ENCODE measurements at places on chromosomes 3 and 15. TPM values are rescaled to one million over a fixed set of nuclear protein-coding genes. Genes with fewer than 3 reads are reported as not detected.

- no peak for DNase-seq
Observed at GRCh38 chr3:107488942-107489341, 33.8 kb upstream of the BBX start.

DNA sequence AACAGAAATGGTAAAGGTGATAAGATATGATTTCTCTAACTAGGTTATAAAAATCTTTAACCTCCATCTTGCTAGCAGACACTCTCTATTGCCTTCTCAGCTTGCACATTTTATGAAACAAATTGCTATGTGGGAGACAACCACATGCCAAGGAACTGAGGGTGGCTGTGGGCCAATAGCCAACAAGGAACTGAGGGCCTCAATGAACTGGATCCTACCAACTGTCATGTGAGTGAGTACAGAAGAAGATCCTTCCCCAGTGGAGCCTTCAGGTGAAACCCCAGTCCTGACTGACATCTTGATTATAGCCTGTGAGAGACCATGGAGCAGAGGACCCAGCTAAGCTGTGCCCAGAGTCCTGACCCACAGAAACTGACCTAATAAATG lies 129.2 kb upstream of the LRIG1 start:
- DNase-seq = no peak

DNA sequence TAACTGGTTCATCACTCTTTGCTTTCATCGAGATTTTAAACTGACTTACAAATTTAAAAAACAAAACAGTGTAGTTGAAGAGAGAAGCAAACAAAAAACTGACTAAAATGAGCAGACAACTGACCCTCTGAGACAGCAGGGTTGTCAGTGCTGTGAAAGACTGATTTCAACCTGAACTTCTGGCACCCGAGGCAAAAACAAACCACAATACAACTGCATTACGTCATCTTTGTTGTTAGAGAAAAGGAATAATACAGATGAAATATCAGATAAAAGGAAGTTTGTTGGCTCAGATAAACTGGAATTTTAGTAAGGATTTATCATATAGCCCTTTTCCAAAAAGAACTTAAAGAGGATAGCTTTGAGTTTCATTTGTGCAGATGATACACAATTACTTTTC lies 51.1 kb downstream of the PARP15 start:
- peak; percentile 18 for DNase-seq

Gene PPP1R14D
- total RNA-seq = not detected

Gene SLC9C1
- total RNA-seq = not detected

Gene MESP2
- not detected for total RNA-seq

Gene C2CD4A
- total RNA-seq = not detected

Gene MITF
- 6.2 TPM for total RNA-seq

All from astrocyte (in vitro differentiated cells and primary cell).